A673 (cell line): ENCODE measurements at places on chromosomes 11 and 22. TPM values are rescaled to one million over a fixed set of nuclear protein-coding genes. Genes with fewer than 3 reads are reported as not detected.

GRCh38 chr11:1343391-1344055 is 34.1 kb upstream of the TOLLIP start:
- H3K4me1 ChIP-seq = no peaks in the 10 kb centered on the region
- no peaks in the 10 kb centered on the region for H3K36me3 ChIP-seq
- H3K27me3 ChIP-seq = no peaks in the 10 kb centered on the region

Gene IGF2
- 0.17 and 0.20 TPM in 2 replicates for total RNA-seq

DNA sequence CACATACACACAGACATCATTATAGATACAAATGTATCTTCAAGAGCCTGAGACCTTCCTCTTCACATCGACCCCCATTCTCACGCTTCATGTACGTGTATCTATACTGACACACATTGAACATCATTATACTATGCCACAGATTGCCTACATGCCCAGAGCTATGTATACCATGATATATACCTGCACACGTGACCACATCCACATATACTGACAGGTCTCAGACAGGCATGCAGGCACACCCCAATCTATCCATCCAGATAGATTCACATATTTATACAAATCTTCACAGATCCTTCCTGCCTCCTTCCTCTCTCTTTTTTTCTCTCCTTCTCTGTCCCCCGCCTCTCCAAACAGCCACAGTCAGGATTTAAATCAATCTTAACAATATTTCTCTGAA is 140.1 kb downstream of the CEP164 start:
- no peaks in the 10 kb centered on the region for H3K36me3 ChIP-seq
- H3K27me3 ChIP-seq = no peaks in the 10 kb centered on the region

Gene LRRC74B
- total RNA-seq = not detected in 2 replicates

DNA sequence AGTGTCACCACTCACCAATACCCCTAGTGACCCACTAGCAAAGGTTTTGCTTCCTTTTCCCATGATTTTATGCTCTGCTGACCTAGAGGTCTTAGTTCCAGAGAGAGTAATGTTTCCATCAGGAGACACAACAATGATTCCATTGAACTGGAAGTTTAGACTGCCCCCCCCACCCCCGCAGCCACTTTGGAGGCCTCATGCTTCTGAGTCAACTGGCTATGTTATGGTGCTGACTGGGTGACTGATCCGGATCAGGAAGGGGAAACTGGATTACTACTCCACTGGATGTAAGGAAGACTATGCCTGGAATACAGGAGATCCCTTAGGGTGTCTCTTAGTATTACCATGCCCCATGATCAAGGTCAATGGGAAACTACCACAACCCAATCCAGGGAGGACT is 633.6 kb downstream of the OPCML start:
- no peaks in the 10 kb centered on the region for H3K27me3 ChIP-seq
- no peaks in the 10 kb centered on the region for H3K36me3 ChIP-seq
- H3K4me1 ChIP-seq = peaks cover 9% of the 10 kb centered on the region
- no peak overlapping the region for H3K27ac ChIP-seq
- DNase-seq = no peak
- no peak overlapping the region for H3K4me3 ChIP-seq

DNA sequence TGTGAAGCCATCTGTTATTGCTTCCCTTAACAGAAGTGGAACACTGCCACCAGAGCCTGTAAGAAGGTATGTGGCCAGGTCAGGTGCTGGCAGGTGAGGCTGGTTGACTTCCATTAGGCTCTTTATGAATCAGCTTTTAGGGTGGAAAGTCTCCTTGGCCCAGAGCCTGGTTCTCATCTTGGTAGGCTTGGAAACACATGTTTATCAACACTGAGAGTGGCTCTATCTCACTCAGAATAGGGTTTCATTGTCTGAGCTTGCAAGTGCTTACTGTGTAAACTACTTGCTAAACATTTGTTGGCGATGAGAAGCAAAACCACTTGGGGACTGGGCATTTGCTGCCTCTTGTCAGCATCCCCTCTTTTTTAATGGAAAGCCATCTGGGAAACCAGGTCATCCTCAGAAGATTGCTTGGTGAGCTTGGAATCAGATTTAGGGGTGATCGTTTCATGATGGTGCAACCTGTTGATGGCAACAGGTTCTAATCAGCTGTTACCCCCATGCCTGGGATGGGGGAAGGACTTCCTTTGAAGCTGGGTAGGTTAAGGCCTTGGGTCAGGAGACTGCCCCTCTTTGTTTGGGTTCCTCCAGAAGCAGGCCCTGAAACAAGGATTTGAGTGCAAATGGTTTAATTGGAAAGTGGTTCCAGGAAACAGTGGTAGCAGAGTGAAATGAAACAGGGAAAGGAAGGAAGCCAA is 75.0 kb upstream of the AMPD3 start:
- H3K27me3 ChIP-seq = no peaks in the 10 kb centered on the region
- no peak overlapping the region for H3K4me3 ChIP-seq
- H3K4me1 ChIP-seq = no peaks in the 10 kb centered on the region
- H3K27ac ChIP-seq = no peak overlapping the region

DNA sequence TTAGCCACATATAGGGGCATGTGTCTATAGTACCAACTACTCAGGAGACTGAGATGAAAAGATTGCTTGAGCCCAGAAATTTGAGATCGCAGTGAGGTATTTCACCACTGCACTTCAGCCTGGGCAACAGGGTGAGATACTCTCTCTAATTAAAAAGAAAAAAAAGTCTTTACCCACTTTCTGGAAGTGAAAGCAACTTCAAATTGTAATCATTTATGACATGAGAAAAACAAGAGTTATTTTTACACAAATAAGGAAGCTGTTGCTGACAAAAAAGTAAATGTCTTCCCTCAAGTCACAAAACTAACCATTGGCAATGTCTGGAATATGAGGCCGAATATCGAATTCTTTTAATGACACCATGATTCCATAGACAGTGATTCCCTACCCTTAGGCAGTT is 71.4 kb downstream of the GLYATL1 start:
- H3K36me3 ChIP-seq = no peaks in the 10 kb centered on the region
- H3K27ac ChIP-seq = no peak overlapping the region
- H3K4me3 ChIP-seq = no peak overlapping the region
- H3K4me1 ChIP-seq = no peaks in the 10 kb centered on the region
- peaks cover 7% of the 10 kb centered on the region for H3K27me3 ChIP-seq
- DNase-seq = no peak

DNA sequence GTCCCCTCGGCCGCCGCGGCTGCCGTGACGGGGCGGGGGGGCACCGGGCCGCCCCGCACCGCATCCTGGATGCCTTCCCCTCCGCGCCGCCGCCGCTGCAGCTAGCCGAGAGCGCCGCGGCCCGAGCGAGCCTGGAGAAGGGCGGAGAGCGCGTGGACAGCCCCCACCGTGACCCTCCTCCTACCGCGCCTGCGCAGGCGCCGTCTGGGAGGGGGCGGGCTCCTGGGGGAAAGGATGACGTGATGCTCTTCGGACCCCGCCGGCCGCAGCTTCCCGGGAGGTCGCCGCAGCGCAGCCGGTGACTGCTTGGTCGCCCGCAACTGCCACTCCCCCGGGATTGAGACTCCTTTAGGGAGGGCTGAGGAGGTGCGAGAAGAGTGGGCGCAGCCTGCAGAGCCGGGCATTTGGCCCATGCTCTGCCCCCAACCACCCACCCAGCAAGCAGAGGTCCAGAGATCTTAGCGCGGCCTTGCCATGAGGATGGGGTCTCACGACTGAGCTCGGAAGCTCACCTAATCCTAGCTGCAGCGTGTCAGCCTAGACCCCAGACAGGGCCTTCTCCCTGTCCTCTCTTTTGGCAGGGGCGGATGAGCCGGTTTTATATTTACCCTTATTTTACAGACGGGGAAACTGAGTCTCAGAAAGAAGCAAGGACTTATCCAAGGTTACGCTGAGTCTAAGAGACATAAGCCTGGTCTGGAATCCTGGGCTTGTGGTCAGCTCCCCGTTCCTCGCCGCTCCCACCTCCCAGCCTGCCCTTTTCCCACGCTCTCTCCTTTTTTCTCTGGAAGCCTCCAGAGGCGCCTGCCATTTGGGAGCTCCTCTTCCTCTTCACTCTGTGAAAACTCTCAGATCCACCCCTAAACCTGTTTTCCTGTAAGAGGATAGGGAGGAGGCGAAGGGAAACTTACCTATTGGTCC is at the start of gene DENND5A:
Gene DENND5A (minus strand): TSS at position 140 of the 921 bp plus-strand sequence. CDS start 281 bp downstream, outside the sequence.
- peaks cover 22% of the 10 kb centered on the region for H3K4me1 ChIP-seq
- DNase-seq = peak; percentile 81
- H3K27me3 ChIP-seq = no peaks in the 10 kb centered on the region
- no peaks in the 10 kb centered on the region for H3K36me3 ChIP-seq

- no peaks in the 10 kb centered on the region for H3K27me3 ChIP-seq
- DNase-seq = no peak
- H3K4me3 ChIP-seq = no peak overlapping the region
- H3K4me1 ChIP-seq = peaks cover 42% of the 10 kb centered on the region
- no peaks in the 10 kb centered on the region for H3K36me3 ChIP-seq
Observed at GRCh38 chr11:102148059-102148458, 37.8 kb downstream of the YAP1 start.
